Pancreas (tissue), 10 donors: ENCODE measurements at places on chromosomes 5 and 9. TPM values are rescaled to one million over a fixed set of nuclear protein-coding genes. Genes with fewer than 3 reads are reported as not detected.

DNA sequence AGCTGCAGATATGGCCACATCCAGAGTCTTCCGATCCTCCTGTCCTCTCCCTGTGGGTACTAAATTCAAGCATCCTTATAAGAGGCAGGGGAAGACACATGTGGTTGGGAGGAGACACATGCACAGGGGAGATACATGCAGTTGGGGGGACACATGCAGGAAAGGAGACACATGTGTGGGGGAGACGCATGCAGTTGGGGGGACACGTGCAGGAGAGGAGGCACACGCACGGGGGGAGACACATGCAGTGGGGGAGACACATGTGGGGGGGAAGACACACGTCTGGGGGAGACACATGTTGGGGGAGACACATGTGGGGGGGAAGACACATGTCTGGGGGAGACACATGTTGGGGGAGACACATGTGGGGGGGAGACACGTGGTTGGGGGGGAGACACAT lies 21.2 kb upstream of the OLFM1 start:
- peak; percentile 1 for DNase-seq

DNA sequence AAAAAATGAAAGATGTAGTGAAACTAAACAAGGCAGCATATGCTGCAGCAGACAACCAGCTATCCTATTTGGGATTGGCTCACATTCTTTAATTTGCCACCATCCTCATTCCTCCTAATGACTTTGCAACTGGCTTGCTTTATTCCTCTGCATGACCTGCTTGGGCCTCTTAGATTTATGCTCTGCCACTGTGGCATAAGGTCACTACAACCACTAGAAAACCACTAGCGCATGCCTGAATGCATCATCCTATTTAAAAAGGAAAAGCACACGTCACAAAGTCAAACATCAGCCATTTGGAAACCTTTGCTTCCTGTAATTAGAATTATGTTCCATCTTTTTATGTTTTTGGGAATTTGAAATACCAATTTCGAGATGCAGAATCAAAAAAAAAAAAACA lies 40.8 kb upstream of the CCDC152 start:
- DNase-seq = no peak

DNA sequence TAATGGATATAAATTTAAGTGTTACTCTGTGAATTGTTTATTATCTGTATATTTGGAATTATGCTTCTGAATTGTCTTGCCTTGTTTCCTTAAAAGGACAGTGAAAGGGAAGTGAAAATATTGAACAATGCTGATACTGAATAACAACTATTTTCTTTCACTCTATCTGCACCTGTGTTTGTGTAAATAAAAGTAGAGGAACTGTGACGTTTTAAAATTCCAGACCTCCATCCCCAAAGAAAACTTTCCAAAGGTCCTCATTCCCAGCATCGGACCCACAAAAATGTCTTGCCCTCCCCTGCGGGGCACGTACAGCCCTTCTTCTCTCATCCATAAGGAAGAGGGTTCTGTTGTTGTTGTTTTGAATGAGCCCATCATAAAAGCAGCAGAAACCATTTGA lies 100.0 kb downstream of the NLN start:
- no peak for DNase-seq

- DNase-seq = no peak
These were observed 262.9 kb upstream of the TRPM3 start for GRCh38 chr9:71384343-71384742.

- DNase-seq = no peak
These were observed 23.6 kb downstream of the MARCHF6 start for GRCh38 chr5:10377081-10377480.

- no peak for DNase-seq
These were observed 186.8 kb downstream of the TTLL11 start for GRCh38 chr9:121906074-121906870.

DNA sequence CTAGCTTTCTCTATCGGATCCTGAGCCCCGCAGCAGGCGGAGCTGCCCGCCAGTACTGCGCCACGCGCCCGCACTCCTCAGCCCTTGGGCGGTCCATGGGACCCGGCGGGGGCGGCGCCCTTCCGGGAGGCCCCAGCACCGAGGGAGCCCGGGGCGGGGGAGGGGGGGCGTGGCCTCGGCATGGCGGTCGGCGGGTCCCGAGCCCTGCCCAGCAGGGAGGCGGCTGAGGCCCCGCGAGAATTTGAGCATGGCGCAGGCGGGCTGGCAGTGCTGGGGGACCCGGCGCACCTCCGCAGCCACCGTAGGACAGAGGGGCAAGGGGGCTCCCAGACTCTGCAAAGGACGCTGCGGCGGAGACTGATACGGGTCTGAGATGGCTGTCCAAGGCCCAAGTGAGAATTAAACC lies 6.8 kb downstream of the ZDHHC11B start:
- peak; percentile 26 for DNase-seq

GRCh38 chr9:69809304-69809863 lies 11.2 kb upstream of the CFAP95 start:
- no peak for DNase-seq

DNA sequence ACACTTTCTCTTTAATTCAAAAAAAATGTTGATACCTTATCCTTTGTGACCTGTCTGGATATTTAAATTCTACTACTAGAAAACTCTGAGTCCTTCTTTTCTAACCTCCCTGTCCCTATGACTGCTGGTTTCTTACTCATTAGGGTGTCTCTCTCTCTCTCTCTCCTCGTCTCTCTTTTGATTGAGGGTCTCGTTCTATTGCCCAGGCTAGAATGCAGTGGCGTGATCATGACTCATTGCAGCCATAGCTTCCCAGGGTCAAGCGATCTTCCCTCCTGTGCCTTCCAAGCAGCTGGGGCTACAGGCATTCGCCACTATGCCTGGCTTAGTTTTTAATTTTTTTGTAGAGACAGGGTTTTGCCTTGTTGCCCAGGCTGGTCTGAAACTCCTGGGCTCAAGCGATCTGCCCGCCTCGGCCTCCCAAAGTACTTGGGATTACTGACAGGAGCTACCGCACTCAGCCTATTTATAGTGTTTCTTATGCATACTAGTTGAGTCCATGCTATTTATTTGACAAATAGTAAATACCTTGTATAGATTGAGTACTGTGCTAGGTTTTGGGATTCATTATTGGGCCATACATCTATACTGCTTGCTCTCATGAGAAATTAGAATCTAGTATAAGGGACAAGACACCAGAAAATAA lies 61.9 kb downstream of the NSD1 start:
- DNase-seq = no peak

DNA sequence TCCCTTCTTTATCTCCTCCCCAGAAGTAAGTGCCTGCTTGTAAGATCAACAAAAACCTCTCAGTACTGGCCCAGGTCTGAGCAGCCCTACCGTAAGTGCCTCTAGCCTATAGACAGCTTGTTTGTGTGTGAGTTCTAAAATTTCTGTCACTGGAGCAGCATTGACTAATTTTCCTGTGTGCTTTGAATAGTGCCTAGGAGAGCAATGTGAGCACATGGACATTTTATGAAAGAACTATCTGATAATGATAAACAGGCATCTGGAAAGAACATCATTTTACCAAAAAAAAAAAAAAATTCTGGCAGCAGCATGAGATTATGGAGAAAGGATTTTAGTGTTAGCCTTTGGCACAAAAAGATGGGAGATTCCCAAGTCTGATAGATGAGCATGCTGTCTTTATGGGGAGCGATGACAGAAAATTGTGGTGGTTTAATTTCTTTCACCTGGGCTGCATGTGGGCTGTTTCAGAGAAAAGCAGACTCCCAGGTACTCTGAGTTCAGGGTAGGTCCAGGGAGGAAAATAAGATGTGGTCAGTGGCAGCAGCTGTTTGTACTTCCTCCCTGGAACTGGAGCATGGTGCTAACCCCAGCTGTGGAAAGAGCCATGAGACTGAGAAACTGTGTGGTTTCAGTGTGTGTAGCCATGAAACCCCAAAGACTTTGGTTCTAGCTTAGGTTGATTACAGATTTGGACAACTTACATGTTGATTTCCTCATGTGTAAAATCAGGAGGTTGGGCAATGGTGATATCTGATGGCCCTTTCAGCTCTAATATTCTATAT lies 419.9 kb downstream of the NTRK2 start:
- no peak for DNase-seq

GRCh38 chr5:72749362-72749997 lies 67.0 kb upstream of the TNPO1 start:
- DNase-seq = peak; percentile 28

DNA sequence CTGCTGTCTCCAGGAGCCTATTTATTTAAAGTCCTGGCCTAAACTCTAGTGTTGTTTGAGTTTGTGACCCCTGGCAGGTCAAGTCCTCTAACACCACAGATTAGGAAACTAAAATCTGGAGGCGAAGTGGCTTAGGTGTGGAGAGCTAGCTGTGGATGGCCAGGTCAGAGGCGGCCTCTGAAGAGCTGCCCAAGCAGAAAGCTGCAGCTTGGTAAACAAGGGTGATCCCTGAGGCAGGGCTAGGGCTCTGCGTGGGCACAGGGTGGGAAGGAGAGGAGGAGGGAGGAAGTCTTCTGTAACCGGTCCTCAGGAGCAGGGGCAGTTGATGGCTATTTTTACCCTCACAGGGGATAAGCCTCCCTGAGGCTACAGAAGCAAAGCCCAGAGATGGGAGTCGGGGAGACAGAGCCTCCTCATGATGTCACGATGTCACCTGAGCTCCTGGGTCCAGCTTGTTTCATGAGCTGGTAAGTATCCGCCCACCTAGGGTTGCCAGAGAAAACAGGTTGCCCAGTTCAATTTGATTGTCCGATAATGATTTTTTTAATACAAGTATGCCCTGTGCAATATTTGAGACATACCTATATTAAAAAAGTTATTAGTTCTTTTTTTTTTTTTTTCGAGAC lies 25.9 kb upstream of the BOD1 start:
- no peak for DNase-seq

DNA sequence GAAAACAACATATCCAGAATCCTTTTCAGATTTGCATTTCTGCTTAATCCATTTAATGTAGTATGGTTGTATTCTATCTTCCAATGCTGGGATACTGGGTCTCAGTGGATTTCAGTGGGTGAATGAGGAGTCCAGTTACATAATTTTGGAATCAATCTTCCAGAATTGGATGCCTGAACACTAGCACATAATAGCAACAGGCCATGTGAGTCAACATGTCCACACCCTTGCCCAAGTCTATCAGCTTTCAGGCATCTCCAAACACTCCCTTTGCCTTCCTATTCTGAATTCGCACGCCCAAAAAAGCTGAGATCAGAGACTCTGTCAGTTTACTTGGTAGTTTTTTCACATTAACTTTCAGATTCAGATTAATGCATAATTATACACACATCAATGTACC lies 202.6 kb downstream of the TSSK1B start:
- no peak for DNase-seq

- DNase-seq = peak; percentile 9
These were observed 5.6 kb downstream of the P4HA2 start for GRCh38 chr5:132221781-132222648.

GRCh38 chr9:124776618-124776953 lies 347 bp upstream of the OLFML2A start:
- DNase-seq = no peak

GRCh38 chr5:181188700-181189362 lies 16.2 kb downstream of the TRIM7 start:
- DNase-seq = peak; percentile 61

- no peak for DNase-seq
These were observed 138.9 kb downstream of the RGS3 start for GRCh38 chr9:113602126-113603047.

DNA sequence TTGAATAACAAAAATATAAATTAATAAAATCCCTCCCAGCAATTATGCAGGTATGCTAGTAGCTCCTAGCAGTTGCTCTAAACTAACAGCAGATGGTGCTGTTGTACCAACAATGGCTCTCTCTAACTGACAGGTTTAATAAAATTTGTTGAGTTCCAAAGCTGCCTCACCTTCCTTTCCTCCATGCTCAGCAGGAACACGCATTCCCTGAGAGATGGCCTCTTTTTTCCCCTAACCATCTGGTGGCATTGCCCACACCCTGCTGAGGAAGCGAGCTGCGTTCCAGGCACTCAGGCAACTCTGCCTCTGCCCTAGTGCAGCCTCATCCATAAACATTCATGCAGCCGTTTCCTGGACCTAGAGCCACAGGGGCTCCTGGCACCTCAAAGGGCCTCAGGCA lies 106.2 kb downstream of the KLHL3 start:
- no peak for DNase-seq

DNA sequence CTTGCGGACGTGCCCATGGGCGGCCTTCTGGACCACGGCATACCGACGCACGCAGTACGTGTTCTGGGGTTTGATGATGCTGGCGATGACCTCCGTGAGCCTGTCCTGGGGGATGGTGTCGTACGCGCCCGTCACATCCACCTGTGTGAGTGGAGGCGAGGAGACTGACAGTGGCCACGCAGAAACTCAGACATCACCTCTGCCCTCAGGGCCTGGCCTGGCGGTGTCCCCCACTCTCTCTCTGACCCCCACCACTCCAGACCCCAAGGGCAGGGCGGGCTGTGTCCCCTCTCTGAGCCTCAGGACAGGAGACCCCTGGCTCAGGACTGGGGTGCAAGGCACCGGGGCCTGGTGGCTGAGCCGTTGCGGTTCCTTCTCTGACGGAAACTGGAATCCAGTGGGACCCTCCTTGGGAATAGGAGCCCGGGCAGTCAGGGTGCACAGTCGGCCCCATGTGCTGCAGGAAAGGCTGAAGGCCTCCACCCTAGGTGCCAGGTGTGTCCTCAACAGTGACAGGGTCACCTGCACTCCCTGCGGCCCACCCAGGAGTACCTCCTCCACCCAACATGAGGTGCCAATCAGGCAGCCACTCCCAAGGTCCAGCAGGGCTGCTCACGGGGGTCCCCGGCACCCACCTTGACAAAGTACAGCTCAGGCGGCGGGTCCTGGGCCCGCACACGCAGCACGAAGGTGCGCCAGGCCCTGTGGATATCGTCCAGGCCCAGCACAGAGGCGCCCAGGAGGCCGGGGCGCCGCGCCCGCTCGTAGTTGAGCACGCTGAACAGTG lies 16.0 kb downstream of the TERT start:
- no peak for DNase-seq

GRCh38 chr5:171715551-171715950 lies 70.1 kb upstream of the SMIM23 start:
- DNase-seq = no peak

GRCh38 chr9:72460342-72461312 lies 60.8 kb upstream of the TMC1 start:
- peak; percentile 68 for DNase-seq

GPR150 gene
- 0.84 TPM for total RNA-seq

GCNT4 gene
- 2.9 TPM for total RNA-seq

FGF10 gene
- 8.5 TPM for total RNA-seq
